Renal pelvis (tissue), 12 donors: ENCODE measurements at places on chromosomes 13 and 19.

- no peak for DNase-seq
Measured at GRCh38 chr13:113939129-113939943, 34.5 kb downstream of the C13orf46 start.

GRCh38 chr13:98576963-98577835, at the start of gene STK24:
TSS of gene STK24 (minus strand) at chr13:98577107. CDS start at chr13:98576786, 321 bp downstream.
- DNase-seq = no peak

- no peak for DNase-seq
Measured at GRCh38 chr19:52948025-52948770, 14.5 kb downstream of the ZNF816 start.

DNA sequence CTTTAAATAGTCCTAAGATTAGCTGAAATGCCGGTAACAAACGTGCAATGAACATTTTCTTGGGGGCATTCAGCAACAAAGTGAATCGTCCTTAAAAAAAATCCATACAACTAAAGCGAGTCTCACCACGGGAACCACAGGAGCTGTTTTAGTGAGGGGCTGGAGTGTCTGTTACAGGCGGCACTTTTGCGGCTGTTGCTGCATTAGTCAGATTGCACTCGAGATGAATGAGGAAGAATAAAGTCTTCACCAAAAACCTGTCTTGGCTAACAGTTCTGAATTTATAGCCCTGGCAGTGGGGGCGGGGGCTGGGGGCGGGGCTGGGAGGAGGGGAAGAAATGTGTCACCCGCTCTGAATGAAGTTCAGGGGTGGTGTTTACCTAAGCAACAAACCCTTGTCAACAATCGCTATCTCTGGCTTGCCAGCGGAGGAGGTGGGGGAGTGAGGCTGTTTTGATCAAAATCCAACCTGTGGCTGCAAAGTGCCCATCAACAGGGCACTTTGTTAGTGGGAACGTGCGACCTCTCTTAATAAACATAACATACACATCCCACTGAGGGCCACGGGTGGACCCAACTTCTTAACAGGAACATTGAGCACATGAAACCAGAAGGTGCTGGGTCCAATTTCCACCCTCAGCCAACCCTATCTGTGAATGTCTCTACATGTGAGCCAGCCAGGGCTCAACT, 44.5 kb downstream of the RFX2 start:
- DNase-seq = peak; percentile 60

GRCh38 chr13:41403983-41404382, 53.4 kb upstream of the RGCC start:
- no peak for DNase-seq

- peak; percentile 33 for DNase-seq
Measured at GRCh38 chr19:15015946-15016542, 33.2 kb upstream of the CASP14 start.

DNA sequence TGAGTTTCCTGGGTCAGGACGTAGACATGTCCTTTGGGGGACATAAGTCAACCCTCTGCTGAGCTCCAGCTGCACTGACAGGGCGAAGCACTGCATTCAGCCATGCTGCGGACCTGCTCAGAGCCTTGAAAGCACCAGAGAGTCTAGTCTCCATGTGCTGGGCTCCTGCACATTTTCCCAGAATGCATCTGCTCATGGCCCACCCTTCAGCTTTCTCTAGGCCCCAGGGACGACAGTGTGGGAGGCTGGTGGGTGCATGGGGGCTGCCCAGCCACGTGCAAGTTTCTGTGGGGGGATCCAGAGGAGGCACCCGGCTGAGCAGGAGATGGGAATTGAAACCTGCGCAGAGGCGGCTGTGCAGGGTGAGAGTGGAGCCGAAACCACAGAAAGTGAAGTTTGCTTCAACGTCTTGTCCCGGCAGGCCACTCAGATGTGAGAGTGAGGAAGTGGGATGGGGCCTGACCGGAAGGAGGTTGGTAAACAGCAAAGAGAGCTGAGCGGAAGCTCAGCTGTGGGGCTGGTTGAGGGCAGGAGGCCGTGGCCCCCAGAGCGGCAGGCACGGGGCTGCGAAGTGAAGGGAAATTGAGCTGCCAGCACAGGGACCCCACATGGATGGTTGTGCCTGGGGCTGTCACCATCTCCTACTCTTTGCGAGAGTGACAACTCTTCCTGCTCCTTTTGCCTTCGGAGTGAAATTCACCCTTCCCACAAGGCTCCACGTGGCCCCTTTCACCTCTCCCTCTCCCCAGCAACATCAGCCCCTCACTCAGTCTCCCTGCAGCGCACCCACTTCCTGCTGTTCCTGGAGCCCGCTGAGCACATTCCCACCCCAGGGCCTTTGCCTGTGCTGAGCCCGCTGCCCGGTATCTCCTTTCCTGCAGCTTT, 11.8 kb downstream of the PGLS start:
- DNase-seq = no peak

GRCh38 chr13:88908961-88909441, 1237.8 kb downstream of the SLITRK5 start:
- no peak for DNase-seq

- peak; percentile 62 for DNase-seq
Measured at GRCh38 chr19:32041681-32042292, 303.6 kb upstream of the ZNF507 start.

- DNase-seq = peak; percentile 28
Measured at GRCh38 chr13:105847527-105848291, 687.8 kb downstream of the EFNB2 start.

- no peak for DNase-seq
Measured at GRCh38 chr19:52679598-52679997, 41.4 kb upstream of the ZNF83 start.

- no peak for DNase-seq
Measured at GRCh38 chr13:106417467-106418110, 117.9 kb downstream of the EFNB2 start.

- no peak for DNase-seq
Measured at GRCh38 chr13:91773591-91774227, 375.3 kb downstream of the GPC5 start.

DNA sequence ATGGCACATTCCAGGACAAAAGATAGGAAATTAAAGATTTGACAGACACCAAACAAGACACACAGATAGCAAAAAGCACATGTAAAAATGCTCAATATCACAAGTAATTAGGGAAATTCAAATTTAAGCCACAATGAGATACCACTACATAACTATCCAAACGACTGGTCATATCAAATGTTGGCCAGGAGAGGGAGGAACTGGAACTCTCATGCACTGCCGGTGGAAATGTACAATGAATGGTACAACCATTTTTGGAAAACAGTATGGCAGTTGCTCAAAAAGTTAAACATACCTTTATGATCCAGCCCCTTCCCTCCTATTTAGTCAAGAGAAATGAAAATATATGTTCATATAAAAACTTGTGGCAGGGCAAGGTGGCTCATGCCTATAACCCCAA, 36.8 kb upstream of the CYP2S1 start:
- DNase-seq = no peak

DNA sequence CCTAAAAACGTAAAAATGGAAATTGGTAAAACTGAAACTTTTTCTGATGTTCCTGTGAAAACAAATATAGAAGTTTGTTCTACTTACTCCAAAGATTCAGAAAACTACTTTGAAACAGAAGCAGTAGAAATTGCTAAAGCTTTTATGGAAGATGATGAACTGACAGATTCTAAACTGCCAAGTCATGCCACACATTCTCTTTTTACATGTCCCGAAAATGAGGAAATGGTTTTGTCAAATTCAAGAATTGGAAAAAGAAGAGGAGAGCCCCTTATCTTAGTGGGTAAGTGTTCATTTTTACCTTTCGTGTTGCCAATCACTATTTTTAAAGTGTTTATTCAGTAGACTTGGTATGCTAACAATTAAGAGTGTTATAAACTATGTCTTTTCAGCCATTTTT, 25.6 kb downstream of the BRCA2 start:
- no peak for DNase-seq

GRCh38 chr19:19459707-19460251, 54.3 kb downstream of the GATAD2A start:
- no peak for DNase-seq

DNA sequence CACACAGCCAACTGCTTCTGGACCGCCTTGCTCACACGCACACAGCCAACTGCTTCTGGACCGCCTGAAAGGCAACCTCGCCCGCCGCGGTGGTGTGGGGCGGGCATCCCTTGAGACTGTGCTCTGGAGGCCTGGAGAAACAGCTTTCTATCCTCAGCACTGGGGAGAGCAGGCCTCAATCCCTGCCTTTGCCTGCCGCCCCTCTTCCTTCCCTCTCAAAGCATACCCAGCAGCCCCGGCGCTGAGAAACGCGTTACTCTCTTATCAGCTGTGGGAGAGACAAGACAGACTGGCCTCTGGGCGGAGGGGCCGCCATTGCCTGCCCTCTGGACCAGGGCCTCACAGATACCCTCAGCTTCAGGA, 2.9 kb downstream of the LIPE start:
- no peak for DNase-seq

GRCh38 chr19:4066176-4066606, 508 bp downstream of the ZBTB7A start:
- no peak for DNase-seq

DNA sequence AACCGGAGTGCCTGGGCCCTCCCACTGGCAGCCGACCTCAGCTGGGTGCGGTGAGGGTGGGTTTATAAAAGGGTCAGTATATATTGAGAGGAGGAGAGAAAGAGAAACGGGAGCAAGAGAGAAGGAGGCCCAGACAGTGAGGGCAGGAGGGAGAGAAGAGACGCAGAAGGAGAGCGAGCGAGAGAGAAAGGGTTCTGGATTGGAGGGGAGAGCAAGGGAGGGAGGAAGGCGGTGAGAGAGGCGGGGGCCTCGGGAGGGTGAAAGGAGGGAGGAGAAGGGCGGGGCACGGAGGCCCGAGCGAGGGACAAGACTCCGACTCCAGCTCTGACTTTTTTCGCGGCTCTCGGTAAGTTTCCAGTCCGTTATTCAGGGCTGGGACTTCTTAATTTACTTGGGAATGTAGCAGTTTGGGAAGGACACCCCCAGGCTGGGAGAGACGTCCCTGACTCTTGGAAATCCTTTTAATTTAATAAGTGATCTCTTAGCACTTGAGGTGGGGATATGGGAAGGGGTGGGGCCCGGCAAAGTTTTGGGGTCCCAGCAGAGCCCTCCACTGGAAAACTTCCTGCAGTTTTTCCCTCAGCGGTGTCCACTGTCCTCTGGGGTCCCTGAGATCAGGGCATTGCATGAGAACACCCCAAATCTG, at the start of gene EMP3:
Gene EMP3 (plus strand): TSS at position 288 of the 646 bp plus-strand sequence. CDS start 1,293 bp downstream, outside the sequence.
- no peak for DNase-seq

GRCh38 chr19:36009220-36009619, 607 bp upstream of the SYNE4 start:
- no peak for DNase-seq

DNA sequence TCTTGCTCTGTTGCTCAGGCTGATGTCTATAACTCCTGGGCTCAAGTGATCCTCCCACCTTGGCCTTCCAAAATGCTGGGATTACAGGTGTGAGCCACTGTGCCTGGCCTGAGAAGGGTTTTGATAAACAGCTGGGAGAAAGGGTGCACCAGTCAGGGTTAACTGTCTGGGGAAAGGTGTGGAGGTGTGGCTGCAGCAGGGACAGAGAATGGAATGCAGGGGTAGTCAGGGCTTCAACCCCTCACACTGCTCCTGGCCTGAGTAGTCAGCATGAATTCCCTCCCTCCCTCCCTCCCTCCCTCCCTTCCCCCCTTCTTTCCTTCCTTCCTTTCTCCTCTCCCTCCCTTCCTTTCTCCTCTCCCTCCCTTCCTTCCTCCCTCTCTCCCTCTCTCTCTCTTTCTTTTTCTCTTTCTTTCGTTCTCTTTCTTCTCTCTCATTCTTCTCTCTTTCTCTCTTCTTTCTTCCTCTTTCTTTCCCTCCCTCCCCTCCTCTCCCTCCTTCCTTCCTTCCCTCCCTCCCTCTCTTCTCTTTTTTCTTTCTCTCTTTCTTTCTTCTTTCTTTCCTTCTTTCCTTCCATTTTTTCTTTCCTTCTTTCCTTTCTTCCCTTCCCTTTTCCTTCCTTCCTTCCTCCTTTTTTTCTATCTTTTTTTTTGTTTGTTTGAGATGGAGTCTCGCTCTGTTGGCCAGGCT, 16.0 kb downstream of the MYO1F start:
- DNase-seq = no peak

DNA sequence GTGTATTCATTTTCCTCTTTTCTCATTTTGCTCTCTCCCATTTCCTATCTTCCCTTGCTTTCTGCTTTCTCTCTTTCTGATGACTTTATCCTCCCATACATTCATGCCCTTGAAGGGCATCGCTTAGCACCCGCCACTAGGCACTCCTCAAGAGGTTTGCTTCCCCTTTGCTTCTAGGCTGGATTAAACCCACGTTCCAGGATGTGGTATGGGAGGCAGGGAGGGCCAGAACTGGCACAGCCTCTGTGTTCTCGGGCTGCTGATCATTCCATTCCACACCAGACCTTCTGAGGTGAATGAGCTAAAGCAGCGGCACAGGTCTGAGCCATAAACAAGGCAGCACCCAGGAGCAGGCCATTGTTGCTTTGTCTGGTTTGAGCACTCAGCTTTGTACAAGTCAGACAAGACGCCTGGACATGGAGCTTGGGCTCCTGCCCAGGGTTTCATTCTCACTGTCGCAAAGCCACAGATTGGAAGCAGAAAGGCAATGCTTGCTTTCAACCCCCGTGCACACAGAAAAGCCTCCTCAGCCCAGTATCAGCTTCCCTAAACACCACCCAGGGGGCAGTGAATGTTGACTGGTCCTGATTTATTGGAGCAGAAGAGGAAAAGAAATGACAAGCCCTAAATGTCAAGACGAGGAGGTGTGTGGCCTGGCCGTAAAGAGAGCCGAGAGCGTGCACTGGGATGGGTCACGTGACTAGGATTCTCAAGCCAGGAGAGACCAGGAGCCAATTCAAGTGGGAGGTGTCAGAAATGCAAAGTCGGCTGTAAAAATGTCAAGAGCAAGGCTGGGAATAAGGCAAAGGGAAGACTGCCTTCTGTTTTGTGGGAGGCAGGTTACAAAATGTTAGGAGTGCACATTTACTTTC, 218.0 kb upstream of the SERP2 start:
- DNase-seq = peak; percentile 91

- no peak for DNase-seq
Measured at GRCh38 chr19:45499196-45500180, 1.2 kb downstream of the PPM1N start.

GRCh38 chr19:16446108-16446723, 25.6 kb downstream of the EPS15L1 start:
- no peak for DNase-seq

- DNase-seq = peak; percentile 73
Measured at GRCh38 chr13:51683597-51683996, 99.3 kb downstream of the WDFY2 start.

DNA sequence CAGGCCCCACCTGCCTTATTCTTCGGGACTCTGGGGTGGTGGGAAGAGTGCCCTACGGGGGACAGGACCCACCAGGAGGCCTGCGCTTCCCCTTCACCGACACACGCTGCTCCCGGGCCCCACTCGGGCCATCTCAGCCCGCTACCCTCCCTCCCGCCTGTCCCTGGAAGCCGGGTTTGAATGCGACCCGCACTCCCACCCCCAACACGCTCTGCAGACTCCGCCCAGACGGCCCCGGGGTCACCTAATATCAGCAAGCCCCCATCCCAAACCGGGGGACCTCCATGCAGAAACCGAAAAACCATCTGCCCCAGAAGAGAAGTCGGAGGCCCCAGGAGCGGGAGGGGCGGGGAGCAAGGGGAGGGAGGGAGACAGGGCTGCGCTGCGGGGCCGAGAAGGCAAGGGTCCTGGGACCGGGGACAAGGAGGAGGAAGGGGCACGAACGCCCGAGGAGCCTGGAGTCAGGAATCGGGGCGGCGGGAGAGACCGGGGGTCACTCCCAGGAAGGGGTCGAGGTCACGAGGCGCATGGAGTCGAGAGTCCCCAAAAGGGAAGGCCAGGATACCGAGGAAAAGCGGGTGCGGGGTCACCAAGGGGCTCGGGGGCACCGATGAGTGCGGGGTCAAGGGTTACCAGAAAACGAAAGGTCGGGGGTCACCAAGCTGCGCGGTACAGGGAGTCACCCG, 766 bp downstream of the SBNO2 start:
- no peak for DNase-seq
